ENCODE measurements at places on chromosomes 16 and 17.

GRCh38 chr16:4534151-4534790, 4.3 kb downstream of the CDIP1 start:
- no peak for DNase-seq

DNA sequence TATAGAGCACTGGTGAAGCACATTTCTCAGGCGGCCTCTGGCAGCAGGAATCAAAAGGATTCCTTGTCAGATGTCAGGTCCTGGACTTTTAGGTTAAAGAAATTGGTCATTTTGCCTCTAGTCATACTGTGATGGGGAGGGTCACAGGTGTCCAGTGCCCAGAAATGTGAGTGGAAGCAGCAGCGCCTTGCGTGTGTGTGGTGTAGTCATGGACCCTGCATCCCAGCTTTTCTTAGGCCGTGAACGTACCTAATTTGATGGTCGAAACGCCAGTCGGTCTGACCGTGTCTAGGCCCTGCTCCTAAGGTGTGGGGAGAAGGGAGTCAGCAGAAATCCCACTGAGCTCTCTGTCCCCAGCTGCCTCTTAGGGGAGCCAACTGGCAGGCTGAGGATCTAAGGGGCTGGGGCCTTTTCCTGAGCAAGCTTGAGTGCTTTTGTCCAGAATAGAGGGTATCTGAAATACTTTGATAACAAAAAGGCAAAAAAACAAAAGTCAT, 32.0 kb downstream of the POLR3E start:
- no peak for DNase-seq

GRCh38 chr16:47528431-47528830, 67.3 kb downstream of the PHKB start:
- DNase-seq = no peak

GRCh38 chr16:88731699-88732098, 25.4 kb downstream of the CTU2 start:
- DNase-seq = no peak

GRCh38 chr17:39553341-39553945, 54.3 kb downstream of the NEUROD2 start:
- DNase-seq = no peak

DNA sequence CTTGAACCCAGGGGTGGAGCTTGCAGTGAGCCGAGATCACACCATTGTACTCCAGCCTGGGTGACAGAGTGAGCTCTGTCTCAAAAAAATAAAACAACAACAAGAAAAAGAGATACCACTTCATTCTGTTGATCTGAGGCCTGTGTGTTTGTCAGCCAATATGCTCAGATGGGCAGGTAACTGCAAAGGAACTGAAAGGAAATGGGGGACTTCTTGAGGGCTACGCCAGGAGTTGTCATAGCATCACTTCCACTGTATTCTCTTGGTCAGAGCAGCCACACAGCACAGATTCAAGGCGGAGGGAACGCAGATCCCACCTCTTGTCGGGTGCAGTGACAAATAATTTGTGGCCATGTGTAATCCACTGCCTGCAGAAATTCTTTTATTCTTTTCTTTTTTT, 73.9 kb upstream of the AKTIP start:
- no peak for DNase-seq

DNA sequence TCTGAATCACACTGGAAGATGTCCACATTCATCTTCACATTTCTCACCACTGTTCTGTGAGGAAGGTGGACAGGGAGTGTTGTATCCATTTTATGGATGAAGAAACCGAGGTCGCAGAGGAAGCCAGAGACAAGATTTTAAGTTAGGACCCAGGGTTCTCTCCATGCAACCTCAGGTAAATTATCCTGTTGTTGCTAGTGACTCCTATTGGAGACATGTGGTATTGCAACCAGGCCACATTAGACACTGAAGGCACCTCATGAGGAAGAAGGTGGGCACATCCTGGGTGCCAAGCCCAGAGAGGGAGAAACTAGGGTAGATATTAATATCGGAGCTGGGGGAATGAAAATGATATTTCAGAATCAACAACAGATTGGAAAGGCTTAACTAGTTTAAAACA, 8.5 kb upstream of the WNT9B start:
- no peak for DNase-seq

DNA sequence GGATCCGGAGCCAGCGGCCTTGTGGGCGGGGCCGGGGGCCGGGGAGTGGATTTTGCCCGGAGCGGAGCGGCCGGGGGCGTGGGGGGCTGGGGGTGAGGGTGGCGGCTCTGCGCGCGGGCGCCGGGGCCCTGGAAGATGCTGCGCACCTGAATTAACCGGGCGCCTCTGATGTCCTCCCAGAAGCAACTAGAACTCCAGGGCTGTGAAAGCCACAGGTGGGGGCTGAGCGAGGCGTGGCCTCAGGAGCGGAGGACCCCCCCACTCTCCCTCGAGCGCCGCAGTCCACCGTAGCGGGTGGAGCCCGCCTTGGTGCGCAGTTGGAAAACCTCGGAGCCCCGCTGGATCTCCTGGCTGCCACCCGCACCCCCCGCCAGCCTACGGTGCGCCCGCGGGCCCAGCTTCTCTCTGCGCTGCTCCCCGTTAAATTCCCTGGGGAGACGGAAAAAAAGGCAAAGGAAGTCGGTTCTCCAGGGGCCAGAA, 549 bp downstream of the SLC26A11 start:
- no peak for DNase-seq

- no peak for DNase-seq
Observed at GRCh38 chr16:17396762-17397498, 73.8 kb downstream of the XYLT1 start.

DNA sequence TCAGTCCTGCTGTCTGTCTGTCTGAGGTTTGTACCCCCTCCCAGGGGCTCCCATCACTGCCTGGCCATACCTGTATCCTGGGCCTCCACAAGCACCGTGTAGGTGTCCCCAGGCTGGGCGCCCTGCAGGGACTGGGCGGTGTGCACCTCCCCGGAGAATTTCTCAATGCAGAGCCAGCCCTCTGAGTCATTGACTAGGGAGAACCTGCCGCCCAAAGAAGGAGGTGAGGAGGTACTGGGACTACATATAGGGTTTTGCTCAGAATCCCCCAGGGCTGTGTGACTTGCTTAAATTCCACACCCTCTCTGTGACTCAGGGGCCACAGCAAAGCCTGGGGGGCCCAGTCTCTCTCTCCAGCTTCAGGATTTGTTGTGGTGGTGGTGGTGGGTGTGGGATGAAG, 7.6 kb downstream of the CDH16 start:
- no peak for DNase-seq

DNA sequence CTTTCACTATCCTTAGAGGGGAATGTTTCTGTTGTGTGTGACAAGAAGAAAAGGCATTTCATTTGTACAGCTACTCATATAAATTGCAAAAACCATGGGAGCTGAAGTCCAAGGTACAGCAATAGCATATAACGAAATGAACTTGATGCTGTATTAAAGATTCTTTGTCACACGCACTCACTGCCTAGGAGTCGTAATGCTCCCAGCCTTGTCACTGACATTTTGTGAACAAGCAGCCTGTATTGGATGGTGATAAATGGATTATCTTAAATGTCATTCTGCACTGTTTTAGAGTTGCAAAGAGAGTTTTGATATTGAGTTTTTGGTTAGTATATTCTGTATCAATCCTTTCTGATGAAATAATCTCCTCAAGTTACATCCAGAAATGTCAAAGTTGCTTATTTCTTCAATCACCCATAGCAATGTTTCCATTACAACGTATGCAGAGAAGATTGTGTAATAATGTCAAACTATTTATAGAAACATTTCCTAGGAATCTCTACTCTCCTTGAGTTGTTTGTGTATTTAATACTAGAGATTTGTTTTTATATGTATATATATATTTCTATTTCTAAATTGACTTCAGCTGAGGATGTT, 270.6 kb downstream of the FTO start:
- no peak for DNase-seq
